ENCODE measurements at places on chromosomes 3 and 15.
A peak's percentile ranks its signal among the peaks of the same experiment; 100 is the strongest.

DNA sequence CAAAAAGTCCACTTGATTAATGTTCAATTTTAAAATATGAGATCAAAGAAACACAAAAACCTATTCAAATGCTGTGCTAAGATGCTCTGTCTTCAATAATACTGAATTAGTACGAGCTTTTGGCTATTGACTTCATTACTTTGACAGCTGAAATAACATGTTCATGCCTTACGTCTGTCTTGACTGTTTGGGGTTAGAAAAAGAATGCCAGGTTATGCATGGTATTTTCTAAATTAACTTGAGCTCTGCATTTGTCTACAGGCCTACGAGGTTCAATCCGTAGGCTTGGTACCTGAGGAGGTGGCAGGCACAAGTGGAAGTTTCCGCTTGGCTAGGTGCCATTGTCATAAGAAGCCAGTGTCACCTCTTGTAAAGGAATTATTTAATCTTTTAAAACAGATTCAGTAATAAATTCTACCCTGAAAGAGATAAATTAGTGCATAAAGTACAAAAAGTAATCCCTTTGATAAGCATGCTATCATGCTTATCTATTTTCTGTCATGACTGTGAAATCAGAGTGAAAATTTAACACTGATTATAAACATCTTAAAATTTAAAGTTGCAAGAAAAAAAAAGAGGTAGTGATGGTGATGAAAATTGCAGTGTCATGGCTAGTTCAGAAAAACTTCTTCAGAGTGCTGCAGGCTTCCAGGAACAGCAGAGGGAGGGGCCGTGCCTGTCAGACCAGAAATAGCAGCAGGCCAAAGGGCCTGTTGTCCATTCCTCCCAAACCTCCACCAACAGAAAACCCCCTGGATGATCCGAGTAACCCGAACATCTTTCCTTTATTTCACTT lies 115.7 kb downstream of the ARRDC4 start:
- no peak for DNase-seq

- no peak for DNase-seq
Measured at GRCh38 chr15:70030851-70031250, 66.9 kb downstream of the TLE3 start.

DNA sequence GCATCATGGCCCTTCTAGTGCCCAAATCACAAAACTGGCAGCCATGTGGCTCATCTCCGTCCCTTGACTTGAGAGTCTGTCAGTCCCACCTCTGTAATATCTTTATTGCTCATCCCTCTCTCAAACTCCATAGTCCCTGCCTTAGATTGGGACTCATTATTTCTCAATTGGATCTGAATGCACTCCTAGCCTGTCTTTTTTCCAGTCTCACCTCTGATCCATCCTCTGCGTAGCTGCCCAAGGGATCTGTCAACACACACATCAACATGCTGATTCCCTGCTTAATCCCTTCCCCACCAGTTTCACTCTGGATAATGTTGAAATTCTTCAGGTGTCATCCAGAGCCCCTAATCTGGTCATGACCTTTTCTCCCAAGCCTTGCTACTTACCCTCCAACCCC lies 39.3 kb downstream of the NMNAT3 start:
- DNase-seq, result no peak

DNA sequence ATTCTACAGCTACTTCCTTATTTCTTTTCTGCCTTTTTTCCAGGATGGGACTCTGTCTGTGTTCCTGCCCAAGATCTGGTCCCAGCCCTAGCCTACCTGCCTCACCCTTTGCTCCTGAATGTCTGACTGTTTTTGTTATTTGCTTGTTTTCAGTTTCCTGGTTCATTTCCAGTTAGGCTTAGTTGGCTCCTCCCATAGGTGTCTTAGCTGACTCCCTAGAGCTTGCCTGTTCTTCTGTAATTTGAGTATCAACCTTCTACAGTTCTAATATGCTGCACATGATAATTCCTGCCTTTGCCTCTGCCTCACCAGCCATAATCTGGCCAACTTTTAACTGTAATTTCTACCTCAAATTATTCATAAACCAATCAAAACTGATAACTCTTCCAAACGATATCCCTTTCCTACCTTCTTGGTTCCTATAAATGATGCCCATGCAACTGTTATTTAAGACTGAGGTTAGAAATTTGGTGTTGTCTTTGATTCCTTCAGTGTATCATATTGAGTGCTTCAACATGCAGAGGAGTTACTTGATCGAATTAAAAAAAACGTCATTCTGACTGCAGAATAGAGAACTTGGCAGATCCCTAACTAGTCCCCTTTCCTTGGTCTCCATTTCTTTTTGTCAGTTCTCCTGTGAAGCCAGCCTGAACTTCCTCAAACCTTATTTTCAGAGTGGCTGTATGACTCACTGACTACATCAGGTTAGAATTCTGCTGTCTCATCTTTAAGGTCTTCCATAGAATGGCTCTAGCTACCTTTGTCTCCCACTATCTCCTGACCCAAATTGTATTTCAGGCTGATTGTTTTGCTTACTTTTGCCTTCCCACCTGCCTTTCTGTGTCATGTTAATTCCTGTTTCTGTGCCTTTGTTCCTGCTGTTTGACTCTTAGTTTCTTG lies 8.4 kb downstream of the GOLM2 start:
- DNase-seq, result peak; percentile 72

DNA sequence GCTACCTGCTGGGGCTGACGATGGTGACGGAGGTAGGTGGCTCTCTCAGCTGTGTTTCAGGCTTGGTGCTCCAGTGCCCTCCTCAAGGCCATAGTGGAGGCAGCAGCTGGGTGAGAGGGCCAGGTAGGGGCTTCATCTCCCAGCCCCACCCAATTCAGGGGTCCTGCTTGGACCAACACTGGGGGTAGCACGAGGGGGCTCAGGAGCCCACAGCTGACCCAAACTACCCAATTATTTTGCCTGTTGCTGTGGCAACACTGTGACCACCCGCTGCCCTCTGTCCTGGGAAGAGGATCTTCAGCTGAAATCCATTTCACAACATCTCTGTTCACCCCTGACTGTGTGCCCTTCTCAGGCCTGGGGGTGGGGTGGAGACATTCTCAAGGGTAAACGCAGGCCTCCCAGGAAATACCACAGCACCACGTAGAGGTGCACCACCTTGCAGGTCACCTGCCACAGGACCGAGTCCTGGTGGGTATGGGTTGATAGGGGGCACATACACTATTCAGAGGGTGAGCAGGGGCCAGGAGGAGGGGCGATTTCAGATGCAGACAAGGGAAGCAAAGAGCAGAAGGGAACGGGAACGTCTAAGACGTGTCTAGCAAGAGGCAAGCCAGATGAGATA lies 62.7 kb downstream of the GRIP2 start:
- DNase-seq, result no peak

GRCh38 chr15:74961616-74962015 lies 5.0 kb upstream of the RPP25 start:
- DNase-seq, result no peak

- peak; percentile 10 for DNase-seq
Measured at GRCh38 chr3:42892169-42892568, 13.8 kb upstream of the ZNF662 start.

- peak; percentile 59 for DNase-seq
Measured at GRCh38 chr3:197736010-197736490, 654 bp downstream of the RUBCN start.

GRCh38 chr15:96274698-96275097 lies 55.8 kb upstream of the NR2F2 start:
- DNase-seq, result peak; percentile 80

Data from ELR (cell line).